Motor neuron (in vitro differentiated cells): ENCODE measurements at places on chromosomes 3 and 15. TPM values are rescaled to one million over a fixed set of nuclear protein-coding genes. Genes with fewer than 3 reads are reported as not detected.

CCDC71 gene
- 29.6 and 29.8 TPM in 2 replicates for total RNA-seq

LCTL gene
- total RNA-seq: 0.59 and 0.71 TPM in 2 replicates

CNBP gene
- total RNA-seq: 203 and 217 TPM in 2 replicates

MKRN3 gene
- 24.3 and 25.4 TPM in 2 replicates for total RNA-seq

HIGD2B gene
- 0.66 and 0.68 TPM in 2 replicates for total RNA-seq

PLSCR2 gene
- total RNA-seq: not detected in 2 replicates

LRRC31 gene
- 0.21 TPM in 1 of 2 replicates, not detected in the other for total RNA-seq

FOXB1 gene
- total RNA-seq: 6.5 and 7.1 TPM in 2 replicates

CKMT1B gene
- total RNA-seq: 13.2 and 18.6 TPM in 2 replicates

ANKRD34C gene
- total RNA-seq: 0.13 TPM in 1 of 2 replicates, not detected in the other

SCN11A gene
- 0.29 and 0.59 TPM in 2 replicates for total RNA-seq

LRRIQ4 gene
- 0.21 TPM in 1 of 2 replicates, not detected in the other for total RNA-seq

TRH gene
- 2.6 and 2.7 TPM in 2 replicates for total RNA-seq

SLC38A3 gene
- 0.88 and 2.0 TPM in 2 replicates for total RNA-seq

COPB2 gene
- 176 and 190 TPM in 2 replicates for total RNA-seq

RHCG gene
- 0.11 and 0.31 TPM in 2 replicates for total RNA-seq

C3orf85 gene
- not detected in 2 replicates for total RNA-seq

MGLL gene
- total RNA-seq: 0.43 and 0.94 TPM in 2 replicates

ATP2C1 gene
- 61.1 and 66.1 TPM in 2 replicates for total RNA-seq

CERS3 gene
- total RNA-seq: 0.46 and 0.83 TPM in 2 replicates

DHFR2 gene
- 8.0 and 8.8 TPM in 2 replicates for total RNA-seq

ITPKA gene
- total RNA-seq: 0.45 and 0.59 TPM in 2 replicates

PLCL2 gene
- total RNA-seq: 16.4 and 19.1 TPM in 2 replicates

CSTA gene
- 1.7 TPM in 1 of 2 replicates, not detected in the other for total RNA-seq

FOXL2NB gene
- total RNA-seq: 0.16 and 0.25 TPM in 2 replicates

COLQ gene
- total RNA-seq: 2.5 and 3.9 TPM in 2 replicates

PTPRG gene
- total RNA-seq: 16.1 and 17.0 TPM in 2 replicates

MAP1A gene
- 7.9 and 8.4 TPM in 2 replicates for total RNA-seq

FGF12 gene
- 13.6 and 15.2 TPM in 2 replicates for total RNA-seq

CCNB2 gene
- 2.9 and 3.0 TPM in 2 replicates for total RNA-seq

SHC4 gene
- total RNA-seq: 1.1 and 1.8 TPM in 2 replicates

CALML4 gene
- 3.8 and 3.9 TPM in 2 replicates for total RNA-seq

CELF6 gene
- total RNA-seq: 0.97 and 2.1 TPM in 2 replicates

RTP3 gene
- total RNA-seq: not detected in 2 replicates

P2RY13 gene
- total RNA-seq: 0.50 and 2.8 TPM in 2 replicates
